ENCODE measurements at places on chromosomes 4 and X. TPM values are rescaled to one million over a fixed set of nuclear protein-coding genes. Genes with fewer than 3 reads are reported as not detected.

DNA sequence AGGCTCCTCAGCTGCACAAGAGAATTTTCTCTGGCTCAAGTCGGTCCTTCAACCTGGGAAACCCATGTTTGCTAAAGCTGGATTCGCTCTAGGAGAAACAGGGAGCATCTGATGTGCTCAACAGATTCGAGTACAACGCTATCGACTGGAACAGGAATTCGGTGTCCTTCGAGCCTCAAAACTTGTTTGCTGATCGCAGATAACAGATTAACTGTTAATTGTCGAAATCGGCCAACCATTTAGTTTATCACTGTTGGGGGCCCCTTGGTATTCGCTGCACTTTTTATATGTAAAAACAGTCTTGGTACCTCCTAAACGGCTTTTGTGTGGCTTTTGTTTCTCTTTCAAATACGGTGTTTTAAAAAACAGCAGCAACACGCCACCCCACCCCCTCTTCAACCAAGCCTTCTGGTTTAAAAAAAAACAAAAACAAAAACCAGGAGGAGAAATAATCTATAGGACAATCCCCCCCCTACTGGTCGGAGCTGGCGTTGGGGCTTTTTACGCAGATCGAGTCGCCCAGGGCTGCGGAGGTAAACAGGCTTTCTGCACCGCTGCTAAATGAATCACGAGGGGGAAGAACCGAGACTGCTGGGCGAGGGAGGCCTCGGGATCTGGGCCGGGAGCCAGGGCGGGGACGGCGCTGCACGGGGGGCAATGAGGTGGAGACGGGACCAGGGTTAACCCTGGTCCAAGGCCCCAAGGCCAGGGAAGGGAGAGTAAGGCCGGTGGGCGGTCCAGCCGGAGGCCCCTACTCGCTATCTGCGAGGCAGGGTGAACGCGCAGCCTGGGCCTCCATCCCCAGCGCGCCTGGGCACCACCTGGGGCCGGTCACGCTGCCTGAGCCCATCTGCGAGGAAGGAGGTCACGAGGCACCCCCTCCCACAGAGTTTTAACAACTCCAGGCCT, 71.7 kb upstream of the BCOR start:
- DNase-seq = peak; percentile 77

DNA sequence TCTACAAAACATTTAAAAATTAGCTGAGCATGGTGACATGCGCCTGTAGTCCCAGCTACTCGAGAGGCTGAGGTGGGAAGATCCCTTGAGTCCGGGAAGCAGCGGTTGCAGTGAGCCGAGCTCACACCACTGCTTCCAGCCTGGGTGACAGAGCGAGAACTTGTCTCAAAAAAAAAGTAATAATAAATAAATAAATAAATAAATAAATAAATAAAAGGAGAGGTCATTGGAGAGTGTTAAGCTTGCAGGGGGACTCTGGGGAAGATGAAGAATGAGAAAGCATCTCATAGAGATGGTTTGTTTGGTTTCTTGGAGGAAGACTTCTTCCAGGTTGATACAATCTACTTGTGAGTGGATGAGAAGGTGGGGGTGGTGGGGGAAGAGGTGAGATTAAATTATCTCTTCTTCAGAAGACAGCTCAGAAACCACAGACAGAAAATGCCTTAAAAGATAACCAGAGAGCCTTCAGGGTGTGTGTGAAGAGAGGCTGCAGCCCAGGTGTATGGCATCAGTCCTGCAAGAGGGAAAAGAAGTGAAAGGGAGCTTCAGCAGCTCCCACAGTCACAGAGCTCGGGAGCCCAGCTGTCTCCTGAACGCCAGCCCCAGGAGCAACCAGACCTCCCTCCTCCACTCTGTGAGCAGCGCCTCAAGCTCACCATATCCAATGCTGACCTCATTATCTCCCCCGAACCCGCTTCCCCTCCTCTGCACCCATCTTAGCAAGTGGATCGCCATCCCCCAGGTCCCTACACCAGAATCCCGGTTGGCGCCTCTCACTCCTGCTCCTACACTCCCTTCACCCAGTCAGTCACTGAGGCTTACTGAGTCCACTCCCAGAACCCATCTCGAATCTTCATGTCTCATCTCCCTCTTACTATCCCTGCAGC, 48.2 kb downstream of the RBM47 start:
- no peak for DNase-seq

- no peak for DNase-seq
These were observed 139.5 kb downstream of the ANKRD50 start for GRCh38 chr4:124573056-124573455.

GRCh38 chrX:130857207-130857606, 45.8 kb downstream of the ENOX2 start:
- no peak for DNase-seq

GRCh38 chr4:127414951-127415606, 217.7 kb upstream of the INTU start:
- no peak for DNase-seq

DNA sequence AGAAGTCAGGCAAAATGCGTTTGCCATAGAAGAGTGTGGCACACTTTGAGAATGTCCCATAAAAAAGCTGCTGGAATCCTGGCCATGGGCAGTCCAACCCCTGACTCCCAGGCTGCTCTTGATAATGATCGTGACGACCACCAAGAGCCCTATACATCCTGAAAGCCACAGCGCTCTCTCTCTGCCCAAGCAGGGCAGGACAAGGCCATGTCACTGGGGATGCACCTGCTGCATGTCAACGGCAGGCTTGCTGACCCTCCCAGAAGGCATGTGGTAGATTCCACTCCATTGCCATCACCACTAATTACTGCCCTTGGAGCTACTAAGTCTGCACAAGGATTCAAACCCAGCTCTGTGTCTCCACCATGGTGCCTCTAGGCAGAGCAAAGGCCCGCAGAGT, 144.5 kb downstream of the EVC2 start:
- DNase-seq = no peak

GLOD5 gene
- total RNA-seq = not detected

ZNF718 gene
- 9.5 TPM for total RNA-seq
